ENCODE measurements at places on chromosomes 16 and 17. TPM values are rescaled to one million over a fixed set of nuclear protein-coding genes. Genes with fewer than 3 reads are reported as not detected.

- peak; percentile 5 for ATAC-seq
Observed at GRCh38 chr17:79946352-79947231, 89.1 kb downstream of the TBC1D16 start.

GRCh38 chr16:12688951-12689850 is 114.5 kb downstream of the CPPED1 start:
- no peak for ATAC-seq

SKAP1 gene
- total RNA-seq, result 0.68 TPM

DNA sequence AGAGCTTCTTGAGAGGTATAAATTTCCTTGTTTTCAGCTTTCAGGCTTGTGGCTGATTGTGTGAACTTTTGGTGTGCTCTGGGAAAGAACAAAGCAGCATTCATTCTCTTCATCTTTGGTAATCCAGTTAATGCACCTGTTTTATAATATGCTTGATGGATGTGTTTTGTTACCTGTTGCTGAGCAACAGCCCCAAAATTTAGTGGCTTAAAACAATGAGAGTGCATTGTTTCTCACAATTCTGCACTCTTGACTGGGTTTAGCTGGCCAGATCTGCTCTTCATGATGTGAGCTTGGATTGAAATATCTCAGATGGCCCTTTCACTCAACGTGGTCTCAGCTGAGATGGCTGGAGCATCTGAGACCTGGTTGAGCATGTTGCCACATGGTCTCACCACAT is 58.7 kb upstream of the NOL11 start:
- peak; percentile 31 for ATAC-seq

CIAO3 gene
- 18.1 TPM for total RNA-seq

TPSG1 gene
- total RNA-seq, result 0.24 TPM

All from esophagus mucosa (tissue), 1 donor.